ENCODE measurements at places on chromosomes 1 and 21. TPM values are rescaled to one million over a fixed set of nuclear protein-coding genes. Genes with fewer than 3 reads are reported as not detected.

Gene PLA2G2F
- total RNA-seq: 0.47 TPM

DNA sequence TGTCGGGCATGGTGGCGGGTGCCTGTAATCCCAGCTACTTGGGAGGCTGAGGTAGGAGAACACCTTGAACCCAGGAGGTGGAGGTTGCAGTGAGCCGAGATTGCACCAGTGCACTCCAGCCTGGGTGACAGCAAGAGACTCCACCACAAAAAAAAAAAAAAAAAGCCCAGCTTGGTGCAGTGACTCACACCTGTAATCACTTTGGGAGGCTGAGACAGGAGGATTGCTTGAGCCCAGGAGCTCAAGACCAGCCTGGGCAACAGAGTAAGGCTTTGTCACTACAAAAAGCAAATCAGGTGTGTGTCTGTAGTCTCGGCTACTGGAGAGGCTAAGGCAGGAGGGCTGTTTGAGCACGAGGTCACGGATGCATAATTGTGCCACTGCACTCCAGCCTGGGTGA, 5.0 kb upstream of the H6PD start:
- DNase-seq: no peak

GRCh38 chr1:30890502-30891226, 17.9 kb downstream of the SDC3 start:
- no peak for DNase-seq

GRCh38 chr1:79310609-79311008, 304.1 kb upstream of the ADGRL4 start:
- DNase-seq: no peak

Gene FCAMR
- 0.19 TPM for total RNA-seq

Gene CRP
- total RNA-seq: 0.05 TPM

GRCh38 chr1:117198097-117198496, 12.6 kb downstream of the VTCN1 start:
- DNase-seq: no peak

- DNase-seq: no peak
Observed at GRCh38 chr1:200307755-200308066, 102.1 kb downstream of the ZNF281 start.

Gene RO60
- 55.2 TPM for total RNA-seq

DNA sequence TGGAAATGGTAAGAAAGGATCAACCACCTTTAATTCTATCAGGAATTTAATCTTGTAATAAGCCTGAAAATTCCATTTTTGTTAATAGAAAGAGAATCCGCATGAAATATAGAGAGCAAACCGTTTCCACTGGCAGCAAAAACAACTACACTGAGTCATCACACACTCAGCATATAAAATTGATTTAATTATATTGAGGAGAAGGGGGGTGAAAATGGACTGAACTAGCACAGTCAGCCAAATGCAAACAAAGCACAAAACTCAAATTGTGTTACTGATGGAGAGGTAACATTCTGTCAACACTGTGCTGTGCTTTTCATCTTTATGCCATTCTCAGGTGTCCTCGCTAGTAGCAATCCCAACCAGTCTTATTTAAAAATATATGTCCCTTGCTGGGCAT, 1583.9 kb downstream of the MRPL39 start:
- no peak for DNase-seq

- DNase-seq: no peak
Observed at GRCh38 chr21:30336596-30336995, 898 bp downstream of the KRTAP27-1 start.

DNA sequence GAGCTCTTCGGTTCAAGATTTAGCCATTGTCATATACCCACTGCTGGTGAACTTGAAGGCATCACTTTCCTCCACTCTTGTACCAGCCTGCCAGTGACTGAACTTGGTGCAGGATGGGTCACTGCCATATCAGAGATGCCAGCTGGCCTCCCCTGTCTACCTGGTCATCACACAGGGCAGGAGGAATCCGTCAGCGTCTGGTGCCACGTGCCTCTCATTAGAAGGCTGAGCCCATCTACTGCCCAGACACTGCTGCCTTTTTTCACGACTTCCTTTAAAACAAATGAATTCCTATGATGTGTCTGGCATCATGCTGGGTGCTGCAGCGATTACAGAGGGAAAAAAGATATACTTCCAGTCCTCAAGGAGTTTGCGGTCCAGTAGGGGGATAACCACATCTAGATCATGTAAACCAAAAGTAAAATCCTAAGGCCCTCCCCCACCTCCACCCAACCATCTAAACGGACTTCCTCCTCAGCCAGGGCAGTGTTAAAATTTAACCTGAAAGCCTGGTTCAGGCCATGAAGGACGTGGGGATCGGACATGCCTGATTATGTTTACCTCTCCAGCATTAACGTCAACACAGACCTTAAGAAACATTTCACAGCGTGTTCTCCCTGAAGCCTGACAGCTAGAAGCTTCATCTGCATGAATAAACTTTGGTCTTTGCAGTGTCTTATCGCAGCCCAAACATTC, 29.2 kb upstream of the PDE9A start:
- no peak for DNase-seq

DNA sequence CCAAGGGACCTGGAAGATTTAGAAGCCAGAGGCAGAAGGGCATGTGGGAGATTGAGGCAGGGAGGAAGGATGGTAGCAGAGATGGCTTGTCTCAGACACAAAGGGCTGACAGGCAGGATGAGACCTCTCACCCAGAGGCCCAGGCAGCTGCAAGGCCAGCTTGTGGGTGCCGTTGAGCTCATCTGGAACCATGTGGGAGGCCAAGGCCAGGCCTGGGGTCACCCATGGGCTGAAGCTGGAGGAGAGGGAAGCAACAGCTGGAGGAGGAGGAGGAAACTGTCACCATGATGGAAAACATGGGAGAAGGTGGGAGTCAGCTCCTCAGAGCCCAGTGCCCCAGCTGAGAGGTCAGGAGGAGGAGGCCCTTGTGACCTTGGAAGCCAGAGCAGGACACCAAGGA, 6.4 kb downstream of the CRABP2 start:
- DNase-seq: no peak

Gene TAF13
- 14.8 TPM for total RNA-seq

- no peak for DNase-seq
Observed at GRCh38 chr1:2998503-2999100, 22.7 kb upstream of the ACTRT2 start.

Gene VAV3
- total RNA-seq: 15.8 TPM

GRCh38 chr1:119286587-119287181, 81.9 kb upstream of the HAO2 start:
- DNase-seq: peak; percentile 15

Gene KIF14
- 14.4 TPM for total RNA-seq

- no peak for DNase-seq
Observed at GRCh38 chr1:246492611-246493245, 14.4 kb downstream of the SMYD3 start.

Gene FCRL2
- total RNA-seq: 0.33 TPM

Gene SELE
- 2.8 TPM for total RNA-seq

- DNase-seq: peak; percentile 37
Observed at GRCh38 chr1:95384567-95384966, 150.6 kb downstream of the RWDD3 start.

DNA sequence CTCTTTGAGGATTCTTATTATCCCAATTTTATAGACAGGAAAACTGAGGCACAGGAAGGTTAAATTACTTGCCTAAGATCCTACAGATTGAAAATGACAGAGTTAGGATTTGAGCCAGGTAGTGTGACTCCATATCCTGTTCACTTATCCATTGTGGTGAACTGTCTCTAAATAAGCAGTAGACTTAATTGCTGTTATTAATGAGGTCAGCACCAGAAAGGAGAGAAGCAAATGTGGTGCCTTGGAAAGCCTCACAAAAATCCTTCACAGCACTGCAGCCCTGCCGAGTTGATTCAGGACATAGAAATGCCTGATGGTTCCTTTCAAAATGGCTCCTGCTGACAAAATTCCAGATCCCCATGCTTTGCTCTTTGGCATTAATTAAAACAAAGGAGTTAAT, 193.3 kb upstream of the BEND5 start:
- no peak for DNase-seq

Gene CCDC17
- total RNA-seq: 0.90 TPM

DNA sequence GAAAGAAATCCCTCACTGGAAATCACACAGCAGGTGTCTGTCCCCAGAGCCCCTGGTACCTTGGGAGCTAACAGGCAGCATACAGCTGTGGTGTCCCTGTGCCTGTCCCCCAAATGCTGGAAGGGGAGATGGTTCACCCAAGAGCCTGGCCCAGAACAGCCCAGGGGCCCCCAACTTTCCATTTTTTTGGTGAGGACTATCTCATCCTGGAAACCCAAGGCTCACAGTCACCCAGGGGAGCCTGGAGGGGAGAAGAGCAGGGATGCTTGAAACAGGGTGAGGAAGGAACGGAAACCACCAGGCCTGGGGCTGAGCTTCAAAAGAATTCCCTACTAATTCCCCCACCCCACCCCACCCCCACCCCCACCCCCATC, 3.6 kb downstream of the SDC3 start:
- no peak for DNase-seq

Gene FCRL4
- 0.19 TPM for total RNA-seq

GRCh38 chr1:229567109-229567868, 8.8 kb upstream of the ABCB10 start:
- DNase-seq: no peak

Gene OR10T2
- total RNA-seq: 1.2 TPM
